ENCODE measurements at places on chromosomes 5 and 9.
A peak's percentile ranks its signal among the peaks of the same experiment; 100 is the strongest.

DNA sequence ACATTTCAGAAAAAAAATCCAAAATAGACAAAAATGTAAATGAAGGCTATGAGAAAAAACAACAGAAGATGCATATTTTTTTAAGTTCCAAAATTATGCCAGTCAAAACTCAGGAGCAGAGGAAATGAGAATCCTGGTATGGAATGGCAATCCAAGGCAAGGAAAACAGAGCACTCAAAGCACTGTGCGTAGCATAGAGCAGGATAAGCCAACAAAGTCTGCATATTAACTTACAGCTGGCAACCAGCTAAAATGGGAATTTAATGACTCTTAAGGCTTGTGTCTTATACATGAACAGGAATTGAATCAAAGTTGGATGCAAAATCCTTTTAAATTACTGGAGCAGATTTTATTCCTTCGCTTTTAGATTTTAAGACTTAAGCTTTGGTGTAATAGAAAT lies 203.5 kb upstream of the DAPK1 start:
- no peak for DNase-seq
- H3K4me3 ChIP-seq = no peak overlapping the region
- no peaks in the 10 kb centered on the region for H3K36me3 ChIP-seq
- H3K27me3 ChIP-seq = peaks cover 8% of the 10 kb centered on the region
- H3K27ac ChIP-seq = no peak overlapping the region

GRCh38 chr9:89923961-89924504 lies 319.2 kb downstream of the GADD45G start:
- peak; percentile 87 for DNase-seq
- no peaks in the 10 kb centered on the region for H3K27me3 ChIP-seq
- H3K4me1 ChIP-seq = peaks cover 12% of the 10 kb centered on the region
- no peaks in the 10 kb centered on the region for H3K36me3 ChIP-seq
- peak overlapping the region; percentile 8 for H3K4me3 ChIP-seq

GRCh38 chr9:74940600-74940999 lies 12.1 kb downstream of the C9orf40 start:
- H3K27me3 ChIP-seq = peaks cover 19% of the 10 kb centered on the region
- H3K4me3 ChIP-seq = no peak overlapping the region
- peaks cover 3% of the 10 kb centered on the region for H3K36me3 ChIP-seq
- no peak for DNase-seq
- no peak overlapping the region for H3K27ac ChIP-seq

- no peaks in the 10 kb centered on the region for H3K4me1 ChIP-seq
- H3K4me3 ChIP-seq = no peak overlapping the region
- peaks cover 6% of the 10 kb centered on the region for H3K27me3 ChIP-seq
- no peaks in the 10 kb centered on the region for H3K36me3 ChIP-seq
- no peak for DNase-seq
- H3K27ac ChIP-seq = no peak overlapping the region
Observed at GRCh38 chr5:150288361-150288760, 1.2 kb downstream of the CAMK2A start.

- H3K27ac ChIP-seq = peak overlapping the region; percentile 22
- H3K4me1 ChIP-seq = peaks cover 53% of the 10 kb centered on the region
- peaks cover 18% of the 10 kb centered on the region for H3K36me3 ChIP-seq
Observed at GRCh38 chr5:132094393-132095076, 20.9 kb downstream of the CSF2 start.

DNA sequence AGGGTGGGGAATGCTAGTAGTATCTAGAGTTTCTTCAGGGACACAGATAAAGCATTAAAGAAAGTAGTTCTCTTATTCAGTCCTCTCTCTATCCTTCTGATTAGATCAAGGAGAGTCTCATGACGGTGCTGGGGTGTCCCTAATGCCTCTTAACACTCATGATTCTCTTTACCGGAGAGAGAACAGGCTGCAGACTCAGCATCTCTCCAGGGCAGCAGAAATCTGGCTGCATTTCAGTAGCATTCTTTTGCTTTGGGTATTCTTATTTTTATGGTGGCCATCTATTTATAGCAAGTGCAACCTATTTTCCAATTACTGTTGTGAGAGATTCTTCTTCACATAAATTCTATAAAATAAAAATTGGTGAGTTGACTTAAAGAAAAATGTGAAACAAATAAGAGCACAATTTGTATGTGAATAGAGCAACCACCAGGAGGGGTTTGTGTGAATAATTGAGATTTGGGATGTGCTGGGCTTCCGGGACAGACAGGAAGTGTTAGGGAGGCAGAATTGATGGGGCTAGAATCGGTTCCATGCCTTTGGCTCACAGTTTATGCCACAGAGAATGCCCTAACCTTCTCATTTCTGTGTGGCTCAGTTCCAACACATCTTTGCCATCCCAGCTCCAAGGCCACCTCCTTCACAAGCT lies 23.8 kb upstream of the BOD1 start:
- H3K4me1 ChIP-seq = no peaks in the 10 kb centered on the region
- peaks cover 4% of the 10 kb centered on the region for H3K27me3 ChIP-seq
- H3K27ac ChIP-seq = no peak overlapping the region
- no peak for DNase-seq

GRCh38 chr5:68886814-68887213 lies 207.0 kb upstream of the SLC30A5 start:
- peaks cover 57% of the 10 kb centered on the region for H3K4me1 ChIP-seq
- peak overlapping the region; percentile 22 for H3K4me3 ChIP-seq
- peak overlapping the region; percentile 32 for H3K27ac ChIP-seq
- no peak for DNase-seq

- H3K4me3 ChIP-seq = peak overlapping the region; percentile 94
- peaks cover 12% of the 10 kb centered on the region for H3K36me3 ChIP-seq
- peaks cover 4% of the 10 kb centered on the region for H3K27me3 ChIP-seq
- H3K4me1 ChIP-seq = peaks cover 24% of the 10 kb centered on the region
Observed at GRCh38 chr9:35814106-35814840, 569 bp downstream of the HINT2 start.

GRCh38 chr5:7419846-7420245 lies 23.9 kb downstream of the ADCY2 start:
- no peaks in the 10 kb centered on the region for H3K27me3 ChIP-seq
- no peaks in the 10 kb centered on the region for H3K36me3 ChIP-seq
- H3K4me3 ChIP-seq = no peak overlapping the region
- H3K27ac ChIP-seq = no peak overlapping the region
- no peaks in the 10 kb centered on the region for H3K4me1 ChIP-seq

DNA sequence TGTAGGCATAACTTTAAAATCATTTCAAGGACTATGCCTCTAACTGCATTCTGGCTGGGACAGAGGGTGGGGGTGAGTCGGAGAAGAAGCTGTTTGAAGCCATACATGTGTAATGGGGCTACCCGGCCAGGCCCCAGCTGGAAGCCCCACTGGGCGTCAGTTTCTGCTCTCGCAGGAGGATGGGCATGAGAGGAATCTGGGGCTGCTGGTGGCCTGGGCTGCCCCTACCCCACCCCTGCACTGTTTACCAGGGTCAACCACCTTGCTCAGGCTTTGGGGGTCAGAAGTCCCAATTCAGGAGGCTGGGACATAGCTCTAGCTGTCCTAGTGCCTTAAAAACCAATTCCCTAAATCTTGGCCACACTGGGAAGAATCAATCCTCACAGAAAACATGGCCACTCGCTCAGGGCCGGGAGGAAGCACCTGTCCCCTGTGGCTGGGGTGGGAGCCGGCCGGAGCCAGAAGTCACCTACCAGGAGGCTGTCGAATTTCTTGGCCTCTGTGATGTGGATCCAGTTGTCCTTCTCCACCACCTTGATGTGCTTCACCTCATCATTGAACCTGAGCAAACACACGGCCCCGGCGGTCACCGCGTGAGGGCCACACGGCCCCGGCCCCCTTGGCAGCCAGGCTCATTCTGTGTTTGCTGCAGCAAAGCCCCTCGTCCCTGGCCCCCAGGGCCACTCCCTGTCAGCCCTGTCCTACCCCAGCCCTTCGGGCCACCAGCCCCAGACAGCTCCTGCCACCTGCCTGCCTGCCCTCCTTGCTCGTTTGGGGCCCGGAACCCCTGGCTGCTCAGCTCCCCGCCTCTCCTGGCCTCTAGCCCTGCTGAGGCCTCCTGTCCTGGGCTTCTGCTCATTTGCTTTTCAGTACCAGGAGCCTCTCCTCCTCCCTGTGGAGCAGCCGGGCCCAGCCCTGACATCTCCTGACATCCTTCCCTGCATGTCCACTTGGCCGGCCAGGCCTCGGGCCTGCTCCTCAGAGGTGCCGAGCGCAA lies 33.6 kb upstream of the SARDH start:
- H3K4me3 ChIP-seq = no peak overlapping the region
- no peaks in the 10 kb centered on the region for H3K4me1 ChIP-seq
- no peak for DNase-seq
- no peaks in the 10 kb centered on the region for H3K36me3 ChIP-seq

All from T-helper 2 cell treated with Interferon-gamma antibody and Interleukin-4, amounts not matched to agents 5 μg/mL and 100 μg/mL, for 36 hours (primary cell).